ENCODE measurements at places on chromosomes 5 and 9.

DNA sequence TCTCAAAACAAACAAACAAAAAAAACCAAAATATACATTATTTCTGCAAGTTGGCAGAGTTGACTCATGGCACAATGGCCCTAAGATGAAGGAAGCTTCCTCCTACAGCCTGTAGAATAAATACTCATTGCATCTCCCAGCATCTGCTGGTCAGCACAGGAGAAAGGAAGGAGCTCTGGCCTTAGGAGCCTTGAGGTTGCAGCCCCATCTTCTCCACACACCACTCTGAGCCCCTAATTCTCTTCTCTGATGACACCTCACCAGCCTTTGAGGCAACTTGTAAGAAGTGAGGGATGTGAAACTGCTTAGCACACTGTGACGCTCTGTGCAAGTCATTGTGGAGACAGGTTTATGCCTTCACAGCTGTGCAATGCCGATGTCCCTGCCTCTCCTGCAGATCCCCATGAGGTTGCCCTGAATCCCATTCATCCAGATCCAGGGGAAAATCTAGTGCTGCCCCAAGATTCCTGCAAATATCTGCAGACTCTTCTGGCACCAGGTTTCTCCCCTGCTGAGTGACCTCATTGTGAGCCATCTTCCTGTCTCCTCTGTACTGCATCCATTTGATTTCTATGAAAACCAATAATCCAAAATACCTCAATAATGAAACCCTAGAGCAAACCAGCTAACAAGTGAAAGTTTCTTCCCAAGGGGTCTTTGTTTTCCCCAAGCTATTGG is 65.3 kb upstream of the TGFBR1 start:
- peak; percentile 39 for DNase-seq

- no peak for DNase-seq
Measured at GRCh38 chr5:1297243-1297642, 2.4 kb upstream of the TERT start.

- DNase-seq: no peak
Measured at GRCh38 chr9:92736563-92737215, 27.9 kb downstream of the BICD2 start.

DNA sequence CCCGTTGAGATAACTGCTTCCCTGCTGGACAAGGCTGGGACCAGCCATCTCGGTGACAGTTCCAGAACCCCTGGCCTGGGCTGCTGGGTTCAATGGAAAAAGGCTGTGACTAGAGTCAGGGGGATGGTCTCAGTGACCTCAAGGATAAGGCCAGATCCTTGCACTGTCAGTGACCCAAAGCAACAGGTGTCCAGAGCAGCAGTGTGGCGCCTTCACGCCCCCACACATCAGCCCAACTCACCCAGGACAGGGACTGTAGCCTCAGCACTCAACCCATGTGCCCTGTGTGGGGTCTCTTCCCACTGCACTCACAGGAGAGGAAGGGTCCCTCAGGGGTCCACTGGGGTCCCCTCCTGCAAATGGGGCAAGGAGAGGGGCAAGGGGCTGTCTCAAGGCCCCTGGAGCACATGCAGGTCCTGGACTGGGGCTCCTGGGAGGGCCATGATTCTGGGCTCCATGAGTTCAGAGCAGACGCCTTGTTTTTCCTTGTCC is 698 bp upstream of the LCN2 start:
- DNase-seq: no peak

DNA sequence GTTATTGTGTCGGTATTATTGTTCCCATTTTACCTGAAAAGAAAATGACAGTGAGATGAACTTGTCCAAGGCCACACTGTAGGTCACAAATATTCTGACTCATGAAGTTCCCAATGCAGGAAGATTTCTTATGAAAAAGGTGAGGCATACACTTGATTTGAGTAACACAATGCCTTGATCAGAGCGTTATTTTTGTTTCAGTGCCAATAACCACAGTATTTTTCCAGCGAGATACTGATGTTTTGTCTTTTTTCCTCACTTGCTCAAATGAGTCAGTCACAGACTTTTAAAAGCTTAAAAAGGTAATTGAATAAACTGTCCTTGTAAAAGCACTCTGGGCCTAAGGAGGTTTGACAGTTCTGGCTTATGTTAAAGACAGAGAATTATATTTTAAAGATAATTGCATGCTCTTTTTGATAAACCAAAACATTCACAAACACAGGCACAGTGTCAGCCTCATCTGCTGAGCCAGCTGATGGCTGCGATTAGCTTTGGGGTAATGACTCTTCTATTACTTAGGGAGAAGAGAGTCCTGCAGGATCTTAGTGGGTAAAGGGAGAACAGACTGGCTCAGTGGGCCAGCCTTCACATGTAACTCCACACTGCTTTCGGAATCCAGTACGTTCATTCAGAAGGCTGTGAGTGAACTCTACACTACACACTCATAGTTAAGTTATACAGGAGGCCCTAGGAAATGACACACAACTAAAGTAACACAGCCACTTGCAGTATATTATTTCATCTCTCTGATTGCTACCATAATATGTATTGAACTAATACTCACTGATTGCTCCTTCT is 165.5 kb upstream of the CD180 start:
- DNase-seq: no peak

DNA sequence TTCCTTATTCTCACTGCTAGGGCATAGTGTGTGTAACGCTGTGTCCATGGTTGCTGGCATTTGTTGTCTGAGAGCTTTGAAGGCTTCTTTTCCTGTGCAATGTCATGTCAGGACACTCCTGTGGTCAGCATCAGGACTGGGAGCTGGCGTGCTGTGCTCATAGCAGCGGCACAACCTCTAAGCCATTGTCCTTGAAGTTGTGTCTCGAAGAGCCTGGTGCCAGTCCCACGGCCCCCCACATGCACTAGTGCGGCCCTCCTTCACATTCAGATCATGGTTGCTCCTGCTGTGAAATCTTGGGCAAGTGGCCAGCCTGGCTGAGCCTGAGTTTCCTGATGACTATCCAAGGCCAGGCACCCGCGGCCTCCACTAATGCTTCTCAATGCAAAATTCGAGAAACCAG is 32.4 kb downstream of the PDZD2 start:
- peak; percentile 43 for DNase-seq

- no peak for DNase-seq
Measured at GRCh38 chr5:101929628-101930027, 366.5 kb downstream of the SLCO4C1 start.

DNA sequence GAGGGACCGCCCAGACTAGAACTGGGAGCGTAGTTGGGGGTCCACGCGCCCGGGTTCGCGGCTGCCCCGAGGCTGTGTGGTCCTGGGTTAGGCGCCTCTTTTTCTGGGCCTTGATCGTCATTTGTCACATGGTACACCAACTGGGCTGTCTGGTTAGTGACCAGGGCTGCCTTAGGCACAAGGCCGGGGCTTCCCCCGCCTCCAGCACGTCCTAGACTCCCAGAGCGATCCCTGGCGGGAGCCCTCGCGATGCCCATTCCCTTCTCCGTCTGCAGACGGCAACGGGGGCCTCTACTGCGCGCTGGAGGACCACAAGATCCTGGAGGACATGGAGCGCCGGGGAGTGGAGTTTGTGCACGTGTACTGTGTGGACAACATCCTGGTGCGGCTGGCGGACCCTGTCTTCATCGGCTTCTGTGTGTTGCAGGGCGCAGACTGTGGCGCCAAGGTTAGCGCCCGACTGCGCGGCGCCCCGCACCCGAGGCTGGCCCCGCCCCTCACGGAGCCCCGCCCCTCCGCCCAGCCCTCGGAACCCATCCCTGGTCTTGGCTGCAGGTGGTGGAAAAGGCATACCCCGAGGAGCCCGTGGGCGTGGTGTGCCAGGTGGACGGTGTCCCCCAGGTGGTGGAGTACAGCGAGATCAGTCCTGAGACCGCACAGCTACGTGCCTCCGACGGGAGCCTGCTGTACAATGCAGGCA is 1.5 kb downstream of the UAP1L1 start:
- DNase-seq: no peak

DNA sequence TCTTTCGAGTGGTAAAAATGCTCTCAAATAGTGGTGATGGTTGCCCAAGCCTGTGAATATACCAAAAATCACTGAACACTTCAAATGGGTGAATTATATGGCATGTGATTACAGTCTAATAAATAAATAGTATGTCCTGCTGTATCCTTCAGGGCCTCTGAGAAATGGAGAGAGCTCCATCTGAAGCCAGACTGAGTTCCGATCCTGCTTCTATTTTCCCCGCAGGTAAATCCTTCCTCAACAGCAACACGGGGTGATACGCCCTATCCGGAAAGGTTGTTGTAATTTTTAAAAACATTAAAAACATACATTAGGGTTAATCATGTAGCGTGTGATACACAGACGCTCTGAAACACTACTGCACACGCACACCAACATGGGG is 695 bp upstream of the SNAPC3 start:
- DNase-seq: no peak

DNA sequence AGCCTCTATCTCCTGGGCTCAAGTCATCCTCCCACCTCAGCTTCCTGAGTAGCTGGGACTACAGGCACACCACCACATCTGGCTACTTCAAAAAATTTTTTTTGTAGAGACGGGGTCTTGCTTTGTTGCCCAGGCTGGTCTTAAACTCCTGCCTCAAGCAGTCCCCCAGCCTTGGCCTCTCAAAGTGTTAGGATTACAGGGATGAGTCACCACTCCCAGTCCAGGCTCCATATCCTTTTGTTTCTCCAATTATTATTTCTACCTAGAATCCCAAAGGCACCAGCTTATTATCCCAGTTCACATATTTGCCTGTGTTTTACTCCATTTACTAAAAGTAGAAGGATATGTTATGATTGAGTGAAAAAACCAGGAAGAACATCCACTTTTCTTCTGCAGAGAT is 84.9 kb downstream of the TEK start:
- DNase-seq: no peak

- no peak for DNase-seq
Measured at GRCh38 chr5:600886-601541, 11.1 kb upstream of the CEP72 start.

DNA sequence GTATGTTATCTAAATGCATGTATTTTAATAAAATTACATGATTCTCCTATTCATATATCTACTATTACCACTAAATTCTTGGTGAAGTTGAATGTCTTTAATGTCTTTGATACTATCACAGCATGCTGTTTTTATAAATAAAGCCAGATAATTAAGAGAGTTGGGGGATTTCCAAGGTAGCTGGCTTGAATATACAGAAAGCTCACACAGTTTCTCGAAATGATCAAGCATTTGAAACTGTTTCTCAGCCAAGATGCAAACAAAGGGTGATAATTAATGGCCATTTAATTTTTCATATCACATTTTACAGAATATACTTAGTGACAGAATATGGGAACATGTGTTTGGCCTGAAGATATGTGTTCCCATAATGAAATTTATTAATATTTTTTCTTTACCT is 145.6 kb upstream of the CDH12 start:
- no peak for DNase-seq
